NCI-H2227 treated with DMSO at 0.1 percent for 48 hours (cell line): ENCODE measurements at places on chromosomes 4 and X.

GRCh38 chrX:121238093-121238492 lies 190.7 kb downstream of the GLUD2 start:
- no peak for DNase-seq

GRCh38 chr4:39353478-39354253 lies 12.5 kb downstream of the RFC1 start:
- DNase-seq, result no peak

GRCh38 chrX:39721566-39722279 lies 376.0 kb downstream of the BCOR start:
- DNase-seq, result no peak

GRCh38 chr4:184574861-184575260 lies 74.4 kb downstream of the CASP3 start:
- no peak for DNase-seq
